ENCODE measurements at places on chromosomes 16 and 17.
A peak's percentile ranks its signal among the peaks of the same experiment; 100 is the strongest.

DNA sequence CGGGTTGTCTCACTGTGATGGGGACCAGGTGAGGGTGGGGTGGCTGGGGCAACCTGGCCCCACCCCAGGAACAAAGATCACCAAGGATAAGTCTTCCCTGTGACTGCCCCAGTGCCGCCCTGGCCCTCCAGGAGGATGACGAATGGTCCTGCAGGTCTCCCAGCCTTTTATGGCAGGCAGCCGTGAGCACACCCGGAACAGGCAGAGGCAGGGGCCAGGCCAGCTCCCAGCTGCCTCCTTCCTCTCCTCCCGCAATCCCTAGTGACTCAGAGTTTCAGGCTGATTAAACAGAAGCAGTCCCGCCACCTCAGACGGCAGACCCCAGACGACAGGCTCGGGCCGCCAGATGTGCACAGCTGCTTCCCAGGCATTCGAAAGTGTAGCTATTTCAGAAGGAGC is 13.3 kb downstream of the JUP start:
- DNase-seq: peak; percentile 43

- no peak for DNase-seq
These were observed 179.8 kb upstream of the HSBP1 start for GRCh38 chr16:83627996-83628395.

GRCh38 chr17:43599835-43600234 is 53.7 kb upstream of the ETV4 start:
- DNase-seq: no peak

DNA sequence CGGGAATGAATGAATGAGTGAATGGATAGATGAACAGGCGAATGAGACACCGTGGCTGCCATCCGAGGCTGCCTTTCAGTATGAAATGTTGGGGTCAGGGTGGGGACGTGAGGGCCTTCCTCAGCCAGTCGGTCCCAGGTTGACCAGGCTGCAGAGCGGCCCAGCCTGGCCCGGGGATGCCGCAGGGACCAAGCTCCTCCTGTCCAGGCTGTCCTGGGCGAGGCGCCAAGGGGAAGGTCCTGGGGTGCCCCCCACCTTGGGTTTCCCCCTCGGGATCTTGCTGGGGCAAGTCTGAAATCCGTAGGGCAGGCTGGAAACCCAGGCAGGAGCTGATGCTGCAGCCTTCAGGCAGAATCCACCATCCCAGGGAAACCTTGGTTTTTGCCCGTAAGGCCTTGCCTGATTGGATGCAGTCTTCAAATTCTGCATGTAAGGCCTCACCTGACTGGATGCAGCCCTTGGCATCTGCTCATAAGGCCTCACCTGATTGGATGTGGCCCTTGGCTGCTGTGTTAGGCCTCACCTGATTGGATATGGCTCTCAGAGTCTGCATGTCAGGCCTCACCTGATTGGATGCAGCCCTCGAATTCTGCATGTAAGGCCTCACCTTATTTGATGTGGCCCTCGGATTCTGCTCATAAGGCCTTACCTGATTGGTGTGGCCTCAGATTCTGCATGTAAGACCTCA is 61.7 kb upstream of the ZNF469 start:
- DNase-seq: peak; percentile 54

DNA sequence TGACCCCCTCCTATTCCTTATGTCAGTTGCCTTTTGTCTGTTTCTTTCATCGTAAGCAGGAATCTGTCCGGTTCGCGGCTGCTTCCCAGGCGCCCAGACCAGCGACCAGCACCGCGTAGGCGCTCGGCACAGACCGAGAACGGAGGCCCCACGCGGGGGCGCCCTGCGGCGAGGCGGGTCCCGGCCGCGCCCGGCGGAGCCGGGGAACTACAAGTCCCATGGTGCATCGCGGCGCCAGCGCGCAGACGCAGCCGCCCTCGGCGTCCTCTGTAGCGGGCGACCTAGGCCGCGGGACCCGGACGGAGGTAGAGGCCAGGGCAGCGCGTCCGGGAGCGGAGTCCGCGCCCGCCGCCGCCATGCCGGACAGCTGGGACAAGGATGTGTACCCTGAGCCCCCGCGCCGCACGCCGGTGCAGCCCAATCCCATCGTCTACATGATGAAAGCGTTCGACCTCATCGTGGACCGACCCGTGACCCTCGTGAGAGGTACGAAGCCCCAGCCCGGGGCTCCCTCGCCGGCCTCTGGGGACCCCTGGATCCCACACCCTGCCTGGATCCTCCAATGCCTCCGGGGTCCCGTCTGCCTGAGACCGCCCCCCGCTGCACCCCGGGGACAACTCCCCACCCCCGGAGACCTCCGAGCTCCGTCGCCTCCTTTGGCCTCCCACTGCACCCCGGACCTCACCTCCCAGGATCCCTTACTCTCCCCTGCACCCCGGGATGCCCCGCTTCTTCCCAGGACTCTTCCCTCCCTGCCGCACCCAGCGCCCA is at the start of gene NDUFB10:
Gene NDUFB10 (plus strand): TSS at position 270 of the 771 bp plus-strand sequence. CDS start 87 bp downstream, at position 357.
- DNase-seq: peak; percentile 90

DNA sequence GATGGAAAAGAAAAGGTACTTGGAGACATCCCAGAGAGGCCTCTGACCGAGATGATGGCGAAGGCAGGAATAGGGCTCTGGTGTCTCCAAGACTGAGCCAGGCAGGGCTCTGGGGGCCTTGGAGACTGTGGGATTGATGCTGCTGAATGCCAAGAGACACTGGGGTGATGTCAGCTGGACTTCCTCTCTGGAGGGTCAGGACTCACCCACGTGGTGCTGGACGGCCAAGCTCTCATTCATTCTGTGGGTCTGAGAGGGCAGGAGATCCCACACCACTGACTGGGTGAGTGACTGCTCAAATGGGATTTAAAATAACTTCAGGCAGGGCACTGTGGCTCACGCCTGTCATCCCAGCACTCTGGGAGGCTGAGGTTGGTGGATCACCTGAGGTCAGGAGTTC is 64.8 kb downstream of the NT5M start:
- DNase-seq: no peak

- DNase-seq: no peak
These were observed 159.7 kb downstream of the IRX3 start for GRCh38 chr16:54126907-54127306.

GRCh38 chr16:50948268-50948930 is 202.7 kb downstream of the SALL1 start:
- no peak for DNase-seq

DNA sequence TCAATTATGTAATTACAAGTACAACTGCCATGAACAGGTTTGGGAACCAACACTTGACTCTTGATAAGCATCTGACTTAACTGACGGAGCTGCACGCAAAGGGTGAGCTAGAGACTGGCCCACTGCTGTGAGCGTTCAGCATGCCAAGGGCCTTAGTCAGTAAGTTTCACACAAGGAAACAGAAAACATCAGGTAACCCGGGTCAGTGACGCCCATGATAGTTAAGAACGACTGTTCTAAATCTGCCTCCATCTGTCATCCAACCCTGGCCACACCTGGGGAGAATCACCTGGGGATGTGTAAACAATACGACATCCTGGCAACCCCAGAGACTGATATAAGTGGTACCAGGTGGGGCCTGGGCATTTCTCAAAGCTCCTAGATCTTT is 12.3 kb downstream of the SMIM5 start:
- no peak for DNase-seq

GRCh38 chr16:51109173-51109572 is 41.9 kb downstream of the SALL1 start:
- DNase-seq: no peak

DNA sequence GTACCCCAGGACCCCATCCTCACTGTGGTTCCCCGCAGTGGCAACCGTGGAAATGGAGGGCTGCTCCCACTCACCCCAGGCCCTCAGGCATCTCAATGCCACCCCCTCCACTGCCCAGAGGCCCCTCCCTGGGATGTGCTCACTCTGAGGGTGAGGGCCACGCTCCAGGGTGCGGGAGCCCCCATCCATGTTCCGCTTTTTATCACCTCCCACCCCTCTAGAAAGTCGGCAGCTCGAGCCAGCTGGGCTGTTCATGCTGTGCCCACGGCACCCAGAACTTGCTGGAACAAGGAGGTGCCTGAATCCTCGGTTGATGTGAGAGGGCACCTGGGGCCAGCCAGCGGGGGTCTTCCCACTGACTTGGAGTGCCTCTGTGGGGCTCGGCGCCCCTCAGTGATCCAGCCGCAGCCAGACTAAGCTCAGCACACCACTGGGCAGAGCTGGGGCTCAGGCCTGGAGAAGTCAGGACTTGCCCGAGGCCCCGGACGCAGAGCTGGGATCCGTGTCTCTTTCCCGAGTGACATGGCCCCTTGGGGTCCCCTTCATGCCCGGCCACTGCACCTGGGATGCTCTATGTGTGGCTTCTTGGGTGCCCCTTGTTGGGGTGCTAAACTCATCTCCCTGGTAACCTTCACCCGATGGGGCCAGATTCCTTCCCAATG is 143.1 kb upstream of the GSE1 start:
- no peak for DNase-seq

- DNase-seq: no peak
These were observed 1.4 kb downstream of the DDX42 start for GRCh38 chr17:63775420-63775819.

GRCh38 chr17:82267575-82268379 is 5.7 kb downstream of the CSNK1D start:
- DNase-seq: no peak

- peak; percentile 18 for DNase-seq
These were observed 22.3 kb upstream of the ZNHIT3 start for GRCh38 chr17:36463916-36464764.

DNA sequence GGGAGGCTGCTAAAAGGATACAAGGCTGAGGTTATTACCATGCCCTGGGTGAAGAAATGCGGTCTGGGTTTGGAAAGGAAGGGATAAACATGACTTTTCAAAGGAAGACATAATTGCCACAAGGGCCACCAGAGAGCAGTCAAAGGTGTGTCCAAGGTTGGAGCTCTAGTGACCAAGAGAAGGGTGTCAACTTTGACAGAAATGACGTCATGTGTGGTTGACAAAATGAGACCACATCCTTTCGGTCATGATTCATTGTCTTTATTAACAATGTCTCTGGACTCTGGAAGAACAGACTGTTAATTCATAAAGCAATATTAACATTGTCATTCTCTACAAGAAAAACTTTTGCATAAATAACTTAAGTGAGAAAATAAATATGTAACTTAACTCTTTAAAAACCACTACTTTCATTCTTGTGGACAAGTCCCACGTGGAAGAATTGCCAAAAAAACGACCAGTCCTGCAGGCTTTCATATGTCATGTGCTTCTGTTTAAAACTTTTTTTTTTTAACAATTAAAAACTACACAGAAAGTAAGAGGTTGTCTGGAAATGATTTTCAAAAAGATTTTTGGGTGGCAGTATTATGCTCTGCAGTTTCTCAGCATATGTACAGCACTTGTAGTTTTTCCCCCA is 5.0 kb downstream of the SOST start:
- DNase-seq: no peak

GRCh38 chr16:76518781-76519180 is 241.6 kb downstream of the CNTNAP4 start:
- no peak for DNase-seq

DNA sequence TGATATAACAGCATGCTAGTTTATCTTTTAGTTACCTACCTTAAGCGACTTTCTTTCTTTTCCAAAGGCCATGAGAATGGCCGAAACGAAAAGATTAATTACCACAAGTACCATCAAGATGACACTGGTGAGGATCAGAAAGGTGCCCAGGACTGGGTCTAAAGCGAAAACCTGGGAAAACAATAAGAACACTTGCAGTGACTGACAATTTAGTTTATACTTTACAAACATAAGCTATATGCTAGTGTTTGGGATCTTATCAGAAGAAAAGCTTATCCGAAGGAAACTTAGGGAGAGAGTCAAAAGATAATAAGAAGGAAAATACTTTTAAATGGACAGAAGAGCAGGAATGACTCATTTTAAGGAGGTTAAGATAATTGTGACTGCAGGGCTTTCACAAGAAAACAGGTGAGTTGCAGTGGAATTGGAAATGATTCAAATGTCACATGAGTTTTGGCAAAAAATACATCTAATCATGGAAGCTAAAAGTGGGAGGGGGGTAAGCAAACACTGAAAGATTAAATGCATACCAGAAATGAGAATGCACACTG is 34.8 kb downstream of the IST1 start:
- DNase-seq: no peak

GRCh38 chr16:48611329-48612137 is 1.6 kb upstream of the N4BP1 start:
- DNase-seq: no peak

DNA sequence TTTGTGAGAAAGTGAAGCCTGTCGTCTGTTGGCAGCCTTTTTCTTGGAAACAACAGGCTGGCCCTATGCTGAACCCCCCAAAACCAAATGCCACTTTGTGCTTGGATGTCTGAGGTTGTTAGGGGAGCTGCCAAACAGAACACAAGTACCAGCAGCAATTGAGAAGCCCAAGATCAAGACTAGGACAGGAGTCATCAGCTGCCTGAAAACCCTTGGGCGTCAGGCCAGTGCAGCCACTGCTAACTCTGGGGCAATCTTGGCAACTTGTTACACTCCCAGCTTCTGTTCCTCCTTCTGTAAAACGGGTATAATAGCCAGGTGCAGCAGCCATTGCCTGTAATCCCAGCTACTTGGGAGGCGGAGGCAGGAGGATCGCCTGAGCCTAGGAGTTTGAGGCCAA is 9.3 kb upstream of the LRRC59 start:
- no peak for DNase-seq

DNA sequence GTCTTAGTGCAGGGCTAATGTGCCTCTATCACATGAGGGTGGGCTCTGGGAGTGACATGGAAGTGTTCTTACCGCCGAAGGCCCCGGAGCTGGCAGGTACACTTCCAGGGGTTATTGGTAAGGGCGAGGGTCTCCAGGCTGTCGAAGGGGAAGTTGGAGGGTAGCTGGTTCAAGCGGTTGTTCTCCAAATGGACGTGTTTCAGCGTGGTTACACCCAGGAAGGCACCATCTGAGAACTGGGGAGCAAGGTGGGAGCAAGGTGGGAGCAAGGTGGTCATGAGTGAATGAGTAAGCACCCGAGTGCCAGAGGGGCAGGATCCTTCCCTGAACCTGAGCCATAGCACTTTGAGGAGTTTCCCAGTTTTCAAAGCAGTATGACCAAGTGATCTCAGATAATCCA is 3.0 kb downstream of the CHAD start:
- DNase-seq: no peak

GRCh38 chr17:71145486-71145885 is 975.3 kb upstream of the SOX9 start:
- DNase-seq: no peak

DNA sequence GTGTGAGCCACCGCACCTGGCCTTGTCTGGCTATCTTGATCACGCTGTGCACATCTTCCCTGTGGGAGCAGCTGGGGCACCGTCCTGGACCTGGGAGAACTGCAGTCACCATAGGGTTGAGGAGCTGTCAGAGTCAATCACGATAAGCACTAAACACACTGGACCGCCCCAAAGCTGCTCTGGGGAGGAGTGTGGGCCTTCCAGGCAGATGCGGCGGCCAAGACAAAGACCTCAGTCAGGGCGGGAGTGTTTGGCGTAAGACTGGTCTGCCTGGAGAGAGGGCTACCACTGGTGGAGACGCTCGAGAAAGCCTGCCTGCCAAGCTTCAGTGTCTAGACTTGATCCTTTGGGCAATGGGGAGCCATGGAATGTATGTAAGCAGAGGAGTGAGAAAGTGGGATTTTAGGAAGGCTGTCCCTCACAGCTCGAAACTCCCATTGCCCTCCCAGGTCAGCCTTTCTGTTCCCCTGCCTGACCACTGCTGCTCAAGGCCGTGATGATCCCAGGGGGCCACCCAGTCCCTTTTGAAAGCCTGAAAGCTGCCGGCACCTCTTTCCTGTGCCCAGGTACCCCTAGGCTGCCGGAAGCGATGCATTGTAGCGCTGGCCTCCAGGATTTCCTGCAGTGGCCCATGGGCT is 29.3 kb upstream of the CIBAR2 start:
- DNase-seq: peak; percentile 90

- DNase-seq: no peak
These were observed 8.3 kb downstream of the FLII start for GRCh38 chr17:18250259-18250658.
